ENCODE measurements at places on chromosomes 2 and 18. TPM values are rescaled to one million over a fixed set of nuclear protein-coding genes. Genes with fewer than 3 reads are reported as not detected.

- H3K4me3 ChIP-seq: no peak overlapping the region
- H3K36me3 ChIP-seq: no peaks in the 10 kb centered on the region
- H3K27me3 ChIP-seq: no peaks in the 10 kb centered on the region
- DNase-seq: peak; percentile 25
Measured at GRCh38 chr2:142291969-142292368, 161.2 kb upstream of the LRP1B start.

RAD51AP2 gene
- not detected for total RNA-seq

DNA sequence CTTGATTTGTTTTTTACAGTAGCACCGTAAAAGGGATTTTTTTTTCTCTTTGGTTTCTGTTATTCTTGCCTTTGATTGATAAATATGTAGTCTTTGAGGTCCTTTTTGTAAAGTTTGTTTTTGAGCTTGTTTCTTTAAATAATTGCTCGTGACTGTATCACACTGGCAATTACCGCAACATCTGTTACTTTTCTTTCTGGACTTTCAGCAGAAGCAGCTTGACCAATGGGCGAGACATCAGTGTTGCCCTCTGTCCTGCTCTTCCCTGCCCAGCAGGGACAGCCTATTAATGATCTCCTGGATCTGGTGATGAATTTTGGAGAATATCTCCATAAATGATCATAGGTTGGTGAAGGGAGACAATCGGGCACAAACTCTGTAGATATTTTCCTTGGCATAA, 74.9 kb downstream of the TDRD15 start:
- H3K4me1 ChIP-seq: no peaks in the 10 kb centered on the region
- no peak overlapping the region for H3K4me3 ChIP-seq
- no peak overlapping the region for H3K27ac ChIP-seq
- peaks cover 21% of the 10 kb centered on the region for H3K27me3 ChIP-seq
- no peaks in the 10 kb centered on the region for H3K36me3 ChIP-seq
- DNase-seq: no peak

MERTK gene
- 3.9 TPM for total RNA-seq

DNA sequence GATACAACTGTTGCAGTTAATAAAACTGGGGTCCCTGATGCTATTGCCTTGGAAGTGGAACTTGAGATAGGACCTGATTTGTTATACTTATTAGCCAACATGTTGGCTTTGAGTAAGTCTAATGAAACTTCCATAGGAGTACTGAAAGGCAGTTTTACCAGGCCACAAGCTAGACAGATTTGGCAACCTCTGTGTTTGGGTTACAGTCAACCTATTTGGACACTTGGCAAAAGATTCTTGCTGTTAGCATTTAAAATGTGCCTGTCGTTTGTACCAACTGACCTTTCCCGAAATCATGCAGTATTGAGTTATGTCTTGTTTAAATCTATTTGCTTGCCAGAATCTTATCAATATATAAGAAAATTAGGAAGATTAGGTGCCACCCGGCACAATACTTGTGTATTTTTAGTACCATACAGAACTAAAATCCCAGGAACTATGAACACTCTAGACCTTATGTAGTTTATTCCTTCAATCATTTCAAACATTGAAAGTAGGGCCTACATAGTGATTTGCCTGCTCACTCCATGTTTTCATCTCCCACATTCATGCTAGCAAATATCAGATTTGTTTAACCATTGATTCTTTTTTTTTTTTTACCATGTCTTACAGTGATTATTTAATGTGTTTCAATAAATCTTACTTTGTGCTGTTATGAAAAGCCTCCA, 35.5 kb upstream of the UPP2 start:
- no peak for DNase-seq
- no peak overlapping the region for H3K27ac ChIP-seq
- no peaks in the 10 kb centered on the region for H3K27me3 ChIP-seq
- H3K4me1 ChIP-seq: no peaks in the 10 kb centered on the region
- H3K4me3 ChIP-seq: no peak overlapping the region
